ENCODE measurements at places on chromosomes 2 and 18.

GRCh38 chr2:127424598-127425520 is 6.6 kb downstream of the PROC start:
- no peak for DNase-seq

DNA sequence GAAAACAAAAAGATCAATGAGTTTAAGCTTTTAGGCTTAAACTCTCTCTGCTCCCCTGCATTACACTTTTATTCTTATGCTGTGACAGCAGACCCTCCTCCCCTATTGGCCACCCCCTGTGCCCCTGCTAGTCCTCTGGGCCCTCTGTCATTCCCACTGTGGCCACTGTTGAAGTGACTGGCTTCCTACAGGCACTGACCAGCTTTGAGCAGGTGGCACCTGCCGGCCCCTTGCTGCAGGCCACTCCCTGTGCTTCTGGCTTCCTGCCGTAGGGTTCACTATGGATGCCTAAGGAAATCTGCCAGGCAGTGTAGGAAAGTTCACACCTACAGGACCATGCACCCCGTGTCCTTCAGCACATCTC is 156.5 kb upstream of the L3MBTL4 start:
- DNase-seq = no peak

DNA sequence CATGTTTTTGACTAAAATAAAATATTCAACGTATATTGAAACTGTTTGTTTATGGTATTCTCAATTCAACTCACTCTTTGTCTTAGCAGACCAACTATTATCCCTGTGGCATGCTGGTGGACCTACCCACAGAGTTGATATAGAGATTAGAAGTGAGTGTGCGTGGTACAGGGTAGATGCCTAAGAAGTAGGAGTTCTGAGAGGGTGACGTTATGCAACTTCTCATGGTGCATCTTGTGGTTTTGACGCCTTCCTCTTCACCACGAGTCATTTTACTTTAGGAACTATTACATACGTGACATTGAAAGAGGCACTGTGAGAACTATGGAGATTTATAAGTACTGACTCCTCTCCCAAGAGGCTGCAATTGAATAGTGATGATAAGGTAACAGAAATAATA is 26.6 kb upstream of the NAPG start:
- no peak for DNase-seq

DNA sequence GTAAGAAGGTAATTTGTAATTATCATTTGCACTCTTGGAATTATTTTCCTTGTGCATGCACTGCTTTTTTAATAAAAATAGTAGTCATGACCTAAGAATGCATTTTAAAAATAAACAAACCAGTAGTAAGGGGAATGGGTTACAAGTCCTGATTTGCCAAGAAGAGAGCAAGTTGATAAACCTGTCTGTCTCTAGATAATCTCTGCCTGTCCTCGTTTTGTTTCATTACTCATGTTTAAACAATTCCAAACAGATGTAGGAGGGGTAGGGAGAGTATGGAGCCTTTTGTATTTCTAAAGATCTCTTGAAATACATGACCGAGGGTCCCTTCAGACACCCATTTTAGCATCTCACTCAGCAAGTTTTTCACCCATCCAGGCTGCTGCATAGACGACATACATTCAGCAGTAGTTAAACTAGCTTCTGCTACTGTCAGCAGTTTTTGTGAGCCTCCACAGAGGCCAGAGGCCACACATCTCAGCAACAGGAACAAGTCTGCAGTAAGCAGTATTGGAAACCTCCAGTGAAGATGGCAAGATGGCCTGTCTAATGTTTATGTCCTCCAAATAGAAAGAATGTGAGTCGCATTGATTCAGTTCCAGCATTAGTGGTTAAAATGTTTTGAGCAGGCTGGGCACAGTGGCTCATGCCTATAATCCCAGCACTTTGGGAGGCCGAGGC is 2.3 kb upstream of the EXOC6B start:
- DNase-seq = no peak

Data from progenitor cell of endocrine pancreas (in vitro differentiated cells).